ENCODE measurements at places on chromosomes 6 and 20. TPM values are rescaled to one million over a fixed set of nuclear protein-coding genes. Genes with fewer than 3 reads are reported as not detected.

DNA sequence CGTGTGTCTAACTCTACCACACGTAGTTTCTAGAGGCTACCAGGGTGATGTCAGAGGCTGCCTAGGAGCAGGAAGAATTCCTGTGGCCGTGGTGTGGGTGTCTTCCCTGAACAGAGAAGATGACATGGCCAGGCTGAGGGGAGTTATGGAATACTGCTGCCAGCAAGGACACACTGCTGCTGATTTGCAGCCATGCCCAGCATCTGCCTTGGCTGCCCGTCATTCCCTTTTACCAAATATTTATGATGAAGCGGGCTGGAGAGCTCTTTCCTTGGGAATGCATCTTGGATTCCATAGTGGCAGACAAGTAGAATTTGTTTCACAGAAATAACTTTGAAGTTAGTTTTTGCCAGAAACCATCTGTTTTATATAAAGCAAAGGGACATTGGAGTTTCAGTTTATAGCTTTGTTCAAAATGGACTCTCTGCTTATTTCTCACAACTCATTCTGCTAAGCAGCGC lies 80.8 kb upstream of the VSTM2L start:
- DNase-seq, result no peak

- no peak for DNase-seq
Observed at GRCh38 chr20:47295921-47296426, 60.5 kb downstream of the ZMYND8 start.

Gene MYCT1
- 112 TPM for total RNA-seq

Gene PABPC1L
- total RNA-seq, result 1.3 TPM
